Stimulated activated naive CD4-positive, alpha-beta T cell treated with Interleukin-2 at 50 U/mL for 16 hours (primary cell): ENCODE measurements at places on chromosomes 3 and 15.

DNA sequence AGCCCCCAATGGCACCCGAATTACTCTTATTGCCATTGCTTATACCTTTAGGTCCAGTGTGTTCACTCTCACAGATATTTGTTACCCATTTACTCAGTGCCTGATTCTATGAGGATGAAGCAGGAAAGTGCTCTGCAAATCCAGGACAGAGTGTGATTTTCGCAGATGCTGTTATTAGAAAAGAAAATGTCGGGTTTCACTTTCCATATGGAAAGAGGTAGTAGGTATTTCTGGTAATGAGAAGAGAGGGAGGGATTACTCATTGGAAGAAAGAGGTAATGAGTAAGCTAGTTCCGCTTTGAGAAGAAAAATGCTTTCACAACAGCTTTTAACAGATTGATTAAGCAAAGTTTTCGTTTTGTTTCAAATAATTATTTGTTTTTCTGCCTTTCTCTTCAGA is 336.3 kb upstream of the CFAP20DC start:
- DNase-seq, result no peak

DNA sequence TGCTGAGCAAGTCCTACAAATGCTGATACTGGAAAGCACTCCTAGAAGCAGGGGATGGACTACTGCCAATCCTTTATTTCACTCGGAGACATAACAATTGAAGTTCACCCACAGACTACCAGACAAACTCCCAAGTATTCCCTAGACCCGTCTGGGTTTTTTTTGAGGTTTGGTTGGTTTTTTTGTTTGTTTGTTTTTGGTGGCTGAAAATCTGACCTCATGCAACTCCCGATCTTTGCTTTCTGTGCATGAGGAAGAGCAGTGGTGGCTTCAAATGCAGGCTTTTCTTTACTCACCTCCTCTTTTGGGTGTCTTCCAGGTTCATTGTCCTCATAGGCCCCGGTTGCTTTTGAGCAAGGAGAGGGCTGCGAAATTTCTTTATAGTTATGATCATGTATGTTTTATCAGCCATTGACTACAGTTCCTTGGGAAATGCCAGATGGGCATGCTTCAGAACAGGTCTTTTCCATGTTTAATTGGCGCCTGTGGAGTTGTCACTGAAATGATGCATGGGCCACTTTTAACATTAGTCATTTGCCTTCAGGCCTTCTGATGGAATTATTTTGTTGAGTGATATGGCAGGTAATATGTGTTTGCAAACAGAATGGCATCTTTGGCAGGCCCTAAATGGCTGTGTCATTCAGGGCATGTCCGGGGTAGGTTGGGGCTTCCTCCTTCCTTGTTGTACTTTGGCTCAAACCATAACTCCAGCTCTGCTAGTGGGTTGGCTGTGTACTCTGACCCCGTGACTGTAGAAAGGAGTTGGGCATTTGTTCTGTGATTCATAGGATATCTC is 81.3 kb upstream of the ZBED2 start:
- DNase-seq, result no peak

GRCh38 chr15:51585986-51586385 is 36.6 kb downstream of the DMXL2 start:
- no peak for DNase-seq

DNA sequence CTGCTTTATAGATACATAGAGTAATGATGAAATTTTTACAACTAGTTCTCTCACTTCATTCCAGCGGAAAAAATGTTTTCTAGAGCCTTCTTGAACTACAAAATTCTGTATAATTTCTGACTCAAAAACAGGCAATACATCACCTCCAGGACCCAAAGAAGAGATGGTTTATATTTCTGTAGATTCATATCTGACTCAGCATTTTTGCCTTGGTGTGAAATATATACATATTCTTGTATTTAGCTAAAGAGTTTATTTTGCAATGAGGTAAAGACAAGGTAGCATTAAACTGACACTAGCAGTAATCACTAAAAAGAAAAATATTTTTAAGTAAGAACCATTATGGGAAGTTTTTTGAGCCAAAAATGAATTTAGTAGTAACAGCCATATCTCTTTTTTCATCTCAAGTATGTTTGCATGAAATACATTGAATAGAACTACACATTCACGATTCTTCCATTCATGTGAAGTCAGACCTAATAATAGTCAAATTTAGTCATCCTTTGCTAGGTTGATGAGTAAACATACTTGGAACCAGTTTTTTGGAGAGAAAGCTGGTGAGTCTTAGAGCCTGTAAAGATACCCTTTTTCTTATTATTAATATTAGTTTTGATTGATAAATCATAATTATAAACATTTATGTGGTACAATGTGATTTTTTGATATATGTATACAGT is 31.6 kb downstream of the COL8A1 start:
- no peak for DNase-seq

DNA sequence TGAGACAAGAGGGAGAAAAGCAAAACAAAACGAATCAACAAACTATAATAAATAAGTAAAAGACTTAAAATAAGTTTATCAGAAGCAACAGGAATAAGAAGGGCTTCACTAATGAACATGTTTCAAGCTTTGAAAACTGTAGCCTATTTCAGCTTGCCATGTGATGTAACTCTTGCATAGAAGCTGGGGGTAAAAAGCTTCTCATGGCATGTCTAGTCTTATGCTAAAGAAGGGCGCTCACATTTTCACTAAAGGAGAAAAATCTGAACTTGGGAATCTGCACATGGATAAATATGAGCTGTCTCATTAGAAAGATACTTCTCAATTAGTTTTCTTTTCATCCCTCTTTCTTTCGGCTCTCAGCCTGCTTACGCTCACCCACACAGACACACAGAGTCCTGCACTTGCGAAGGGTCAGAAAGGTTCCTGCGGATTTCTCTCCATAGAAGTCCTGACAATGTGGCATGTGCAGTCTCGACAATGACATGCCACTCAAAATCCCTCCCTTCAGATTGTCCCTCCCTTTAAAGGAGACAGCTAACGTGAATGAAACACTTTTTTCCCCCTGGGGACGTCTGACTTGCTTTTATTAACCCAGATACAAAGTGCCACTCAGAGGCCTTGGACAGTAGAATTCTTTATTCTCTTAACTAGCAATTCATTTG is 568.9 kb upstream of the NR2F2 start:
- no peak for DNase-seq
